Muscle of leg (tissue), 16 donors: ENCODE measurements at places on chromosomes 6 and 20. TPM values are rescaled to one million over a fixed set of nuclear protein-coding genes. Genes with fewer than 3 reads are reported as not detected.

GRCh38 chr6:50380406-50381098, 330.8 kb upstream of the DEFB112 start:
- DNase-seq = peak; percentile 33

The SLC17A2 gene
- total RNA-seq = not detected

DNA sequence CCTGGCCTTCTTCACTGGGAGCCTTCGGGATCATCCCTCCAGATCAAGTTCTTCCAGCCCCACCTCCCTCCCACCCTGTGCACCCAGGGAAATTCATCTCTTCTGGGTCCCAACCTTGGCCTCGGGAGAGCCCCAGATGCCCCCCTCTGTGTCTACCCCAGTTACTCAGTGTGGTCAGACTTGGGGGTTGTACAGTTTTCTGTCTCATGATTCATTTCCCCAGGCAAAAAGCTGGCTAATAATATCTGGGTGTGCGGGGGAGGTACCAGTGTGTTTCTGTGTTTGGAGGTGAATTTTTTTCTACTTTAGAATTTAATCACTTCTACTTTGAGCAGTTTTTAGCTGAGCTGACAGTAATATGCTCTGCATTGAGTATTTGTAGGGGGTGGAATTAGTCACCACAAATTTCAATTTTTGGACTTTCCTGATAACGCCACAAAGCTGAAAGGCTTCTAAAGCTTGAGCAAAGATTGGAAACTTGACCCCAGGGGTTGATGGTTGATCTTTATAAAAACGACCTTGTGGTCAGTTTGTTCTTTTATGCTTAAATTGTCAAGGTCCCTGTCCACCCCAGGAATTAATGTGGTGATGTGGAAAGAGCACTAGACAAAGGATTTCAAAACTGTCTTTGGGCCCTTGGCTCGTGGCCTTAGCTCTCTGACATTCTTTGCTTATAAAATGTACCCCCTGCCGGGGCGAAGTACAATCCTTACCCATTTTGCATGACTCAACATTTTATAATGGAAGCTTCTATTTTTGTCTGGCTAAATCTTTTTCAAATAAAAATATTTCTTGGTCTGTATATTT, 284.7 kb upstream of the TAB2 start:
- DNase-seq = no peak

DNA sequence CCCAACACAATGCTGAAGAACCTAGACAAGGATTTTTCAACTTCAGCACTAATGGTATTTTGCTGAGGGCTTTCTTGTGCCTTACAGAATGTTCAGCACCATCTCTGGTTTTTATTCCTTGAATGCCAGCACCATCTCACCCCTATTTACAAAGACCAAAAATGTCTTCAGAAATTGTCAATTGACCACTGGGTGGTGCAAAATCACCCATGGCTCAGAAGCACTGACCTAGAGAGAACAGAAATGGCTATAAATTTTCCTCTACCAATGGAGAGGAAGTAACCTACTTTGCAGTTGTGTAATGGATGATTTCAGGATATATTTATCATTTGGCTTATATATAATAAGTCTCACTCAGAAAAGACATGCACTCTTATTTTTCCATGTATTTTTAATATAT, 431.0 kb upstream of the IRAK1BP1 start:
- no peak for DNase-seq

DNA sequence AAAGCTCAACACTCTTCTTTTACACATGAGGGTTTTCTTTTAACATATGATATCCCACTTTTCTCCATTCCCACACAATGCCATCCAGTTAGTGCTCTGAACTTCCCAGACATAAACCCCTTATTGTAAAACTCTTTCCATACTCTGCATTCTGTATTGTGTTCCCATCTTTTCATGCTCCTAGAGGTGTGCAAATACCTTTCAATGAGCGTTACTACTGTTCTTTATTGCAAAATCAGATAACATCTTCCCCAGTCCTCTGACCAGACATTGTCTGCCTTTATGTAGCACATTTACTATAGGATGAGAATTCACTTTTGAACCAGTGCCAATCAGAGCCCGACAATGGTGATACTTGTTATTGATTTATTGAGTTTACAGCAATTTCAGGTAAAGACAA, 296.2 kb downstream of the GRIK2 start:
- no peak for DNase-seq

DNA sequence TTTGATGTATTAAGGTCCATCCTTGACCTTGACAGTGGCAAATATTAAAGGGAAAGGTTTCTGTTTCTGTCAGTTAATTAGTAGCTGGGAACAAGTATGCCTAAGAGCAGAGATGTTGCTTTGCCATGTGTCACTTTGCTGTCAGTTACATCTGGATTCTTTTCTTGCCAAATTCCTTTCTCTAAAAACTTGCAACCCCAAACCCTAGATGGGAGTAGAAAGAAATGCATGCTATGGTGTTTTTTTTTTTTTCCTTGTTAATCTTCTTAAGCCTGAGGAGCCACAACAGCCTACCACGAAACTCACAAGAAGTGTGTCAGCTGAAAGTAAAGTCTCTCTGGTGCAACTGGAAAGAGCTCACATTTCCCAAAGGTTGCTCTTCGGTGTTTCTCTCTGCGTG, 18.0 kb upstream of the CLDN20 start:
- DNase-seq = no peak

The CDH26 gene
- 0.40 TPM for total RNA-seq

GRCh38 chr6:148682990-148683389, 63.8 kb upstream of the UST start:
- DNase-seq = peak; percentile 68

DNA sequence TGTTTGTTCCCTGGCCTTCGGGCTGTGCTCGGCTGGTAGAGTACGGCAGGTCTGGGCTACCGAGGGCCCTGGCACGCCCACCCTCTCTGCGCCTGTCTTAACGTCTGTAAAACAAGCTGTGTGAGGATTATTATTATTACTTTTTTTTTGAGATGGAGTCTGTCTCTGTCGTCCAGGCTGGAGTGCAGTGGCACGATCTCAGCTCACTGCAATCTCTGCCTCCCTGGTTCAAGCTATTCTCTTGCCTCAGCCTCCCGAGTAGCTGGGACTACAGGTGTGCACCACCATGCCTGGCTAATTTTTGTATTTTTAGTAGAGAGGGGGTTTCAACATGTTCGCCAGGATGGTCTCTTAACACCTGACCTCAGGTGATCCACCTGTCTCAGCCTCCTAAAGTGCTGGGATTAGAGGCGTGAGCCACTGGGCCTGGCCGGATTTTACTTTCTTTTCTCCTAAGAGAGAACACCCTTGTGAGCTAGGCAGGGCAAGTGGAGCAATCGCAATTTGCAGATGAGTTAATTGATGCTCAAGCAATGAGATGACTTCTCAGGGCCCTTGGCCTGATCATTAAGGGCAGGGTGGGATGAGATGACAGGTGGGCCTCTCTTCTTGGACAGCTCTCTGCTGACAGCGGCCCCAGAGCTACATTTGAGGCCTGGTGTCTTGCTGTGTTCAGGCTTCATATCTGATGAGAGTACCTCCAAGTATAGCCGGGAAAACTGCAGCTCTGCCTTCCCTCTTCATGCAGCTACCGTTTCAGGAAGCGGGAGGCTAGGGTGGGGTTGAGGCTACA, 859 bp upstream of the SMIM29 start:
- peak; percentile 56 for DNase-seq

DNA sequence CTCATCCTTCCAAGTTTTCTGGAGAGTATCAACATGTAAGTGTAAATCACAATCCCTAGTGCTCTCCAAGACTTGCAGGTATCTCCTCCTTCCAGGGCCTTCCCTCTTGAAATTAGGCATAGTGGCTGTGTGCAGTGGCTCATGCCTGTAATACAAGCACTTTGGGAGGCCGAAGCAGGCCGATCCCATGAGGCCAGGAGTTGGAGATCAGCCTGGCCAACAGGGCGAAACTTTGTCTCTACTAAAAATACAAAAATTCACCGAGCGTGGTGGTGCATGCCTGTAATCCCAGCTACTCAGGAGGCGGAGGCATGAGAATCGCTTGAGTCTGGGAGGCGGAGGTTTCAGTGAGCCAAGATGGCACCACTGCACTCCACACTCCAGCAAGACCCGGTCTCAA, 9.4 kb upstream of the ANGPT4 start:
- DNase-seq = no peak

DNA sequence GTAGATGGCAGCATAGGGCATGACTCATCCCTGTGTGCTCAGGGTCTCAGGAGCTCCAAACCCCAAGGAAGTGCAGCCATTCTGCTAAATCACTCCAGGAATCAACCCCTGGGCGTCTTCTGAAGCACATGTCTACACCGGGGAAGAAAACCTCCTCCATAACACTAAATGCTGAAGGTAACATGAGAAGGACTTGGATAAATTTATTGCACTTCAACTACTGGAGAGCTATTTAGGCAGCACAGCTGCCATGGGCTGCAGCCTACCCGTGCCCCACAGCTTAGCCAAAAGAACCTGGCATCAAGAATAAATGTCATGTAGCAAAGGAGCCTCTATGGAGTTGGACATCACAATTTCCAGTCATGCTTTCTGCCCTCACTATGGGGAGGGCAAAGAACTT, 152.4 kb upstream of the PROKR2 start:
- no peak for DNase-seq

The SLC16A10 gene
- total RNA-seq = 5.1 TPM

DNA sequence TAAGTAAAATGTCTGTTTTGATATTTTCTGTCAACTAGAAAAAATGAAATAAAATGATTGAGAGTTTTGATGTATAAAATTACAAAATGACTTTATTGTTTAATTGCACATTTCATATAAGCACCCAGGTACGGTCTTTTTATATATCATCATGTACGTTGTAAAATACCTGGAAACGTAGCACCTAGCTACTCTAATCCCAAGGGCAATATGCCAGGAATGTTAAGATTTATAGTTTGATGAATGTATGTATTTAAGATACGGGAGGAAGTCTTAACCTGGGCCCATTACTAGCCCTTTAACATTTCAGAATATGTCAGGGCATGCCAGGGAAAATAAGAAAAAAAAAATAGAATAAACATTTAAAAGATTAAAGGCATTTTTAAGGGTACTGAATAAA, 490.9 kb upstream of the NRSN1 start:
- DNase-seq = no peak

DNA sequence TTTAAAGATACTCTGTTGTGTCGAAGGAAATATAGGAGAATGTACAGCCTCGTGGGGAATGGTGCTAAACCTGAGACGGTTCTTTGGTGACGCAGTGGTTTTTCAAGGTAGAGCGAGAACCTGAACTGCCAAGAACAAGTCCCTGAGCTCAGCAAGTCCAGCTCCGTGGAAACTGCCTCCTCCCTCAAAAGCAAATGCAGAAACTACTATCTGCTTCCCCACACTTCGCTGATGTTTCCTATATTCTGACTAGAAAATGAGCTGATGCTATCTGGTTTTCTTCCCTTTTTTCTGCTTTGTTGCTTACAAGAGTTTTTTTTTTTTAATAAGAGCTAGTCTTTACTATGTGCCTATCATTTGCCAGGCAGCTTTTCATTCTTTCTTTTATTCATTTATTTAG, 85.3 kb upstream of the LY86 start:
- DNase-seq = peak; percentile 66

DNA sequence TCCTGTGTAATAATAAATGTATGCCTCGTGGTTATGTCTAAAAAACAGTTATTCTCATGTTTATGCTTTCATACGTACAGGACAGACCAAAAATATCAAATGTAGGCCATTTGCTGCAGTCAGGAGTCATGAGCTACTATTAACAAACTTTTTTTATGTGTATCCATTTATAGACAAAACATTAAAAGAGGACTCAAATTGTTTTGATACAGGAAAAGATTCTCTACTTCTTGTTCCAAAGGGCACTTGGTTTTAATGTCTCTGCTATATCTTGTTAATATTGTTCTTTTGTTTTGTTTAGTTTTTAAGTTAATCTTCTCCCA, 155.2 kb downstream of the ZDHHC14 start:
- no peak for DNase-seq
